EH (cell line): ENCODE measurements at places on chromosomes 5 and 9.

- peak; percentile 7 for DNase-seq
These were observed 61.8 kb downstream of the CTSL start for GRCh38 chr9:87787735-87788134.

GRCh38 chr9:13491138-13491492, 211.6 kb upstream of the MPDZ start:
- DNase-seq = no peak

- no peak for DNase-seq
These were observed 30.6 kb upstream of the SEMA4D start for GRCh38 chr9:89528540-89528939.

DNA sequence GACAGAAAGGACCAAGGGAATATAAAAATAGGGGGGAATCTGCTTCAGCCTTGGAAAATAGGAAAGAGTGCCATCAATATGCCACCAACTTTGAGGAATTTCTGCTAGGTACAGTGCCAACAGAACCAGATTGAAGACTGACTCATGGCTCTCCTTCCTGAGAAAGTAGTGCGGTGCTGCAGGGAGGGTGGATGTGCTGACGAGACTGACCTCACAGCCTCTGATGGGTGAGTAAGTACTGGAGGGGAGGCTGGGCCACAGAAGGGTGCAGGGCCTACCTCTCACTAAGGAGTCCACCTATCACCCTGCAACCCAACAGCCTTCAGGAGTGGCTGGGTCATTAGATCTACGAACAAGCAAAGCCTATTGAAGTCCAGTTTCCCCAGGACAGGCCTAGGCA, 187.6 kb downstream of the GABBR2 start:
- peak; percentile 83 for DNase-seq

DNA sequence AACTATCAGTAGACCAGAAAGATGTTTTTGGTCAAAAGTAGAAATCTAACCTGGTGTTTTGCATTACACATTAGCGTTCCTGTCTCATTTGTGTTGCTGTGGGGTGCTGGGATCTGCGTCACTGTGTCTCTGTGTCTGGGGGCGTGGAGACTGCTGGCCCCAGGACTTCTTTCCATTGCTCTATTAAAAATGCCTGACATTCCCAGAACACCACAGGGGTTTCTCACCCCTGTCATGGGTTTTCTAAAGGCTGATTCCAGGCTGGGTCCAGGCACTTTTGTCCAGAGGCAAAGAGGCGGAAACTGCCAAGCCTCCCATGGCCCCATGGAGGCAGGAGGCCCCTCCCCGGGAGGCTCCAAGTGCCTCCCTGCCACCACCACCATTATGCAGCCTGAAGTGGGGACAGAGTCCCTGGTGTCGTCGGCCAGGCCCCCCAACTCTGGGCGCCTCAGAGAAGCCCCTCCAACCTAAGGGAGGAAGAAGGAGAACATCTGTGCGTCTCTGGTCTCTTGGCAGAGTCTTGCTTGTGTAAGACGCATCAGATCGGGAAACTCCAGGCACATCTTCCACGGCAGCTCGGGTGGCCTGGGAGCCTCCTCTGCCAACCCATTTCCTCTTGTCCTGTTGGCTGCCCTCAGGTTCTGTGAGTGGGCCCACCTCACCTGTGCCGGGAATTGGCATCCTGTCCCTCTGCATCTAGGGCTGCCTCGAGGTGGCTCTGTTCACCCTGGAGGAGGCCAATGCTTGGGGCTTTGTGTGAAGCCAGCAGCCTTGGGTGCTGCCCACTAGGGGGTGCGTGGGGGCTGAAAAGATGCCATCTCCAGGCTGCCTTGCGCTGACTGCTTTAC, 13.8 kb upstream of the PLEKHG4B start:
- DNase-seq = peak; percentile 81

GRCh38 chr9:78189001-78189400, 46.9 kb upstream of the CEP78 start:
- DNase-seq = no peak

- DNase-seq = no peak
These were observed 453.7 kb upstream of the RIOK2 start for GRCh38 chr5:97636766-97637165.

- DNase-seq = peak; percentile 26
These were observed 61.3 kb downstream of the LHFPL2 start for GRCh38 chr5:78587081-78587774.

- DNase-seq = no peak
These were observed 369.0 kb downstream of the SPOCK1 start for GRCh38 chr5:137129886-137130680.

- no peak for DNase-seq
These were observed 5.2 kb downstream of the EPB41L4B start for GRCh38 chr9:109315480-109316206.

GRCh38 chr5:80191991-80192398, 63.9 kb downstream of the SERINC5 start:
- DNase-seq = no peak

GRCh38 chr9:137465000-137465719, 6.0 kb upstream of the NSMF start:
- no peak for DNase-seq

GRCh38 chr5:129171194-129171944, 76.8 kb downstream of the ISOC1 start:
- DNase-seq = no peak

GRCh38 chr9:557601-558201, 283.8 kb upstream of the DMRT1 start:
- no peak for DNase-seq

- DNase-seq = no peak
These were observed 83.7 kb upstream of the SMIM15 start for GRCh38 chr5:61245936-61246335.

DNA sequence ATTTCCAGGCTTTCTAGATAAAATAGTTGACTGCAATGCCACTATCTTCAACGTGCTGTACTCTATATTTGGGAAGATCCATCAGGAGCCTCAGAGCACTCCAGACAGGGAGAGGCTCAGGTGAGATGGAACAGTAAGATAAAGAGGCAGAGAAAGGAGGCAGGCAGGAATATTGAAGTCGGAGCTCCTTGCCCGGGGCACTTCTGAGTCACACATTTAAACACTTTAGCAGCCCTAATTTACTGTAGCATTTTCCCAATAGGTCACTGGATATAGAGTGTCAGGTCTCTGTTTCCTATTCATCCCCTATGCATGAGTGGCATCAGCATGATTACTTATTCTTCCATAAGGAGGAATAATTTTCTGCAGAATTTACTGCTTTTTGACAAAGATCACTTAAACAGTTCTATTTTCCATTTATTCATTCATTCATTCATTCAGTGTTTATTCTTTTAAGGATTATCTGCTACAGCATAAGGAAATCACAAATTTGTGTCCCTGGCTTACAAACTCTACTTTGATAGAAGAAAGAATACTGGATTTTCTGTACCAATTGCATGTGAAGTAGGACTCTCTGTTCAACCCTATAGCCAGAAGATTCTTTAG, 170.7 kb downstream of the MAPKAP1 start:
- peak; percentile 52 for DNase-seq
